Activated T-helper 2 cell treated with anti-CD3 and anti-CD28 coated beads, Interferon-gamma antibody, Interleukin-2, Interleukin-4, amounts not matched to agents 10 μg/mL and 5 μg/mL and 100 μg/mL, durations not matched to agents 14 hours and 24 hours and 36 hours (primary cell): ENCODE measurements at places on chromosomes 13 and 19. TPM values are rescaled to one million over a fixed set of nuclear protein-coding genes. Genes with fewer than 3 reads are reported as not detected.

Gene ZNF888
- total RNA-seq, result 5.0 and 6.1 TPM in 2 replicates

Gene ZNF560
- total RNA-seq, result not detected in 2 replicates

Gene MCF2L
- total RNA-seq, result 0.23 TPM in 1 of 2 replicates, not detected in the other

Gene ZNF415
- 0.39 and 0.41 TPM in 2 replicates for total RNA-seq

Gene ZNF829
- 3.4 and 3.5 TPM in 2 replicates for total RNA-seq

Gene WDR88
- total RNA-seq, result not detected in 2 replicates

Gene KLK4
- total RNA-seq, result not detected in 2 replicates

Gene PEAK3
- total RNA-seq, result 0.11 and 0.18 TPM in 2 replicates

Gene SLC25A41
- total RNA-seq, result 0.30 and 0.32 TPM in 2 replicates

Gene SKA3
- total RNA-seq, result 29.4 and 29.6 TPM in 2 replicates

Gene TLE2
- 2.2 and 2.4 TPM in 2 replicates for total RNA-seq

Gene PRR20A
- total RNA-seq, result not detected in 2 replicates

Gene MUC16
- total RNA-seq, result not detected in 2 replicates

Gene SRRM5
- 0.32 and 0.46 TPM in 2 replicates for total RNA-seq

Gene CEACAM1
- 7.1 and 8.5 TPM in 2 replicates for total RNA-seq

Gene PIAS4
- 31.5 and 36.3 TPM in 2 replicates for total RNA-seq

Gene LIG4
- total RNA-seq, result 6.9 and 7.3 TPM in 2 replicates

Gene SMIM44
- not detected in 2 replicates for total RNA-seq

Gene LGALS4
- 1.6 and 2.0 TPM in 2 replicates for total RNA-seq

Gene ZNF470
- 2.1 and 3.3 TPM in 2 replicates for total RNA-seq

Gene NBEA
- total RNA-seq, result 0.14 and 0.23 TPM in 2 replicates

Gene C19orf18
- total RNA-seq, result 0.21 TPM in 1 of 2 replicates, not detected in the other

Gene STOML3
- not detected in 2 replicates for total RNA-seq

Gene SEMA6B
- not detected in 2 replicates for total RNA-seq

Gene PSG7
- not detected in 2 replicates for total RNA-seq

Gene CEACAM20
- not detected in 2 replicates for total RNA-seq

Gene CDC34
- 53.7 and 55.7 TPM in 2 replicates for total RNA-seq

Gene GTF3A
- 251 and 253 TPM in 2 replicates for total RNA-seq

Gene TRPC4
- total RNA-seq, result not detected in 2 replicates

Gene LILRA1
- total RNA-seq, result not detected in 2 replicates

Gene CAMSAP3
- 0.23 and 0.55 TPM in 2 replicates for total RNA-seq

Gene GAPDHS
- total RNA-seq, result not detected in 2 replicates

Gene FLT3
- not detected in 2 replicates for total RNA-seq

Gene IGFL3
- total RNA-seq, result not detected in 2 replicates

Gene ARID3A
- total RNA-seq, result 42.0 and 42.6 TPM in 2 replicates

Gene ACP7
- not detected in 2 replicates for total RNA-seq

Gene DHDH
- 0.67 TPM in 1 of 2 replicates, not detected in the other for total RNA-seq

Gene PSG3
- not detected in 2 replicates for total RNA-seq

Gene CYP2A7
- not detected in 2 replicates for total RNA-seq

Gene CAPN12
- total RNA-seq, result 2.9 and 3.6 TPM in 2 replicates

Gene IGFL2
- 0.46 TPM in 1 of 2 replicates, not detected in the other for total RNA-seq

Gene JOSD2
- total RNA-seq, result 39.9 and 43.6 TPM in 2 replicates

Gene GGN
- total RNA-seq, result 0.71 TPM in 1 of 2 replicates, not detected in the other

Gene ZNF615
- 6.3 and 6.7 TPM in 2 replicates for total RNA-seq

Gene PCDH8
- 0.14 TPM in 1 of 2 replicates, not detected in the other for total RNA-seq

Gene CALR3
- total RNA-seq, result not detected in 2 replicates

Gene DMAC2
- total RNA-seq, result 58.3 and 60.8 TPM in 2 replicates

Gene PTGER1
- total RNA-seq, result 1.1 and 1.6 TPM in 2 replicates

Gene ZNF541
- 0.09 and 0.46 TPM in 2 replicates for total RNA-seq

Gene ZIK1
- total RNA-seq, result 2.4 and 2.8 TPM in 2 replicates

Gene SIAH3
- 0.07 TPM in 2 replicates for total RNA-seq
